Common myeloid progenitor, CD34-positive (primary cell): ENCODE measurements at places on chromosomes 12 and 14.

DNA sequence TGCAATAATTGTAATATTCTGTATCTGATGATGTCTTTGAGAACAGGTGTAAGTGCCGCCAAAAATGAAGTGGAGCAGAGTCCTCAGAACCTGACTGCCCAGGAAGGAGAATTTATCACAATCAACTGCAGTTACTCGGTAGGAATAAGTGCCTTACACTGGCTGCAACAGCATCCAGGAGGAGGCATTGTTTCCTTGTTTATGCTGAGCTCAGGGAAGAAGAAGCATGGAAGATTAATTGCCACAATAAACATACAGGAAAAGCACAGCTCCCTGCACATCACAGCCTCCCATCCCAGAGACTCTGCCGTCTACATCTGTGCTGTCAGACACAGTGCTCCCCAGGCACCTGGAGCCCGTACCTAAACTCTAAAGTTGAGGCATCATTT is 268.7 kb downstream of the DAD1 start:
- DNase-seq = no peak

- no peak for DNase-seq
Observed at GRCh38 chr12:53480491-53481442, 18.5 kb downstream of the MAP3K12 start.

GRCh38 chr14:99378782-99379214 is 101.9 kb downstream of the SETD3 start:
- no peak for DNase-seq

DNA sequence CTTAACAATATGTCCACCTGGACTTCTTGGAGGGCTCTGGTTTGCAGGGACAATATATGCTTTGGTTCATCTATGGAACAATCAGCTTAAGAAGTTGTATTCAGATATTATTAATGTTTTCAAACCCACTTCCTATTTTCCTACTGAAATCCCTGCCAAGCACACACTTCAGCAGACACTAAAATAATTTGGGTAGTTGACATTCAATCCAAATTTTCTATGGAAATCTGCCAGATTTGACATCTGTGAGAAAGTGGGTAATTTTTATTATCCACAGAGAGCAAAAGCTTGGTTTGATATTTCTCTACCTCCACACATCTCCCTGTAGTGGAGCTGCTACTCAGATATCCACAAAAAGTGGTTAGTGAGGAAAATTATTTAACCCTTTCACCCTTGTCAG is 378.8 kb upstream of the SOX5 start:
- no peak for DNase-seq

GRCh38 chr12:54429014-54429471 is 10.0 kb upstream of the ITGA5 start:
- no peak for DNase-seq

DNA sequence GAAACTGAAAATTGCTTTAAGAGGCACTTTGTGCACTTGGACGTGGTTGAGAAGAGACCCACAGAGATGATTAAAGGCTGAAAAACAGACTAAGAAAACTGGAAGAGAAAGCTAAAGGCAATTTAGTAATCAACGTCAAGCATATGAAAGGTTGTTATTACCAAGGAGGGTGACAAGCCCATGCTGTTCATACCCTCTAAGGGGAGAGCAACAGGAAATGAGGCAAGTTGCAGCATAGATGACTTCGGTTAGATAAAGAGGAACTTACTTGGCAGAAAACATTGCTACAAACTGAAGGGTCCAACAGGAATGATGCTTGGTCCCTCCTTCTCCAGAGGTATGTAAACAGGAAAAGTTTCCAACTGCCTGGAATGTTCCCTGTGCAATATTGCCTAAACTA is 107.8 kb downstream of the DUSP6 start:
- no peak for DNase-seq

GRCh38 chr14:74346341-74346740 is 1.9 kb upstream of the VRTN start:
- DNase-seq = no peak

GRCh38 chr12:19273482-19274330 is 144.2 kb downstream of the PLEKHA5 start:
- peak; percentile 89 for DNase-seq

DNA sequence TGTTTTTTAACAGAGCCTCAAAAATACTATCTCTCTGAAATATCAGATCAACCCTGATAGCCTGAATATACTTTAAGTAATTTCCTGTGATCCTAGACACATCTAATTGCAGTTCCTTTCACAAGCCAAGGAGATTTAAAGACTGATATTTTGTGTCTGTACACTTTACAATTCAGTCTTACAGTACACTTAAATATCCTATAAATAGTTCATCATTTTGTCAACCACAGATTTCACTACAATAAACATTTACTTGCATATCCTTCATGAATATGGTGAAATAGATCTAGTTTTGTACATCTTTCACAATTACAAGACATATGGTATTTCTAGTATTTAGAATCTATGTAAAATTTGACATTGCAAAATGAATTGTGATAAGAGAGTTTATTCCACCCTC is 161.0 kb downstream of the PAX9 start:
- no peak for DNase-seq

DNA sequence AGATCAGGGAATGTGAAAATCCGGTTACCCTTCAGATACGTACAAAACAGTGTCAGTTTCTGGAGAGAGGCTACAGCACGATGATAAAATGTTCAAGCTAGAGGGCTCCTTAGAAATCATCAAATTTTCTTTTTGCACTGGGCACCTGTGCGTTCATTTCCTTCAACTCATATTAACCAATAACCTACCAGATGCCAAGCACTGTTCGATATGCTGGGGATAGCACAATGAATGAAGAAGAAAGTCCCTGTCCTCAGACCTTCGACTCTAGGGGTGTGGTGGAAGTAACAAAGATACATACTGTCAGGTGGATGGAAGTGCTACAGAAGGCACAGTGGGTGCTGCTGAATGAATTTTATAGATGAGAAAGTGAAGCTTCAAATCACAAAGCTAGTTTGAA is 172.3 kb downstream of the FOXN3 start:
- DNase-seq = no peak

GRCh38 chr12:4780641-4781611 is 60.7 kb downstream of the GALNT8 start:
- no peak for DNase-seq

DNA sequence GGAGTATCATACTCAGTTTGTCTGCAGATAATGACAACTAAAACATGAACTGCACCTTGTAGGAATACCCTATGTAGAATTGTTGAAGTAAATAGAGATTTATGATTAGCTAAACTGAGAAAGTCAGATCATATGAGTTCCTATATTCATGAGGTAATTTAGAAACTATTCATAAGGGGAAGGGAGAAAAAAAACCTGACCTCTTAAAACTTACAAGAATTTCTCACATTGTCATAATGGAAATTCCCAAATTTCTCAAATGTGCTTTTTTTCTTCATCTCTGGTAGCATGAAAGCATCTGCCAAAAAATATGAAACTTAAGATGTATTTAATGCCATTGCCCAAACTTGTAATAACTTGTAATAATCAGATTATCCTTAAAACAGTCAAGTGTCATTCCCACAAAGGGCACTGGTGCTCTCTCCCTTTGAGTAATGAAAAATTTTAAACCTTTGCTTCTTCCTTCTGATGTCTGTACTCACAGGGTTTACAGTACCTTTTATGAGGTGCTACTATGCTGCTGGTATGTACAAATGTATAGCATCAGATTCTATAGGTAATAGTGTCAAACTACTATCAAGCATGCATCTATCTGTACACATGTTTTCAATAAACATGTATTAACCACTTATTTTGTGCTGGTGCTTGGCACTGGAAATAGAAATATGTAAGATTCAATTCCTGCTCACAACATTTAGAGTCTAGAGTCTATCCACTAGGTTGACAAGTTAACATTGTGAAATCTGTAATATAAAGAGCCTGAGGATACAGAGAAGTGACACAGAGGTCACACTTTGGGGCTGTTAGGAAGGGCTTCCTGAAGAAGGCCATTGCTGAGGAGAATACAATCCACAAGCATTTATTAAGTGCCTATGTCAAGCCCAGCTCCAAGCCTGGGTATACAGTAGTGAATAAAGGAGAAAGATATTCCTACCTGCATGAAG is 17.4 kb upstream of the DRAM1 start:
- no peak for DNase-seq

DNA sequence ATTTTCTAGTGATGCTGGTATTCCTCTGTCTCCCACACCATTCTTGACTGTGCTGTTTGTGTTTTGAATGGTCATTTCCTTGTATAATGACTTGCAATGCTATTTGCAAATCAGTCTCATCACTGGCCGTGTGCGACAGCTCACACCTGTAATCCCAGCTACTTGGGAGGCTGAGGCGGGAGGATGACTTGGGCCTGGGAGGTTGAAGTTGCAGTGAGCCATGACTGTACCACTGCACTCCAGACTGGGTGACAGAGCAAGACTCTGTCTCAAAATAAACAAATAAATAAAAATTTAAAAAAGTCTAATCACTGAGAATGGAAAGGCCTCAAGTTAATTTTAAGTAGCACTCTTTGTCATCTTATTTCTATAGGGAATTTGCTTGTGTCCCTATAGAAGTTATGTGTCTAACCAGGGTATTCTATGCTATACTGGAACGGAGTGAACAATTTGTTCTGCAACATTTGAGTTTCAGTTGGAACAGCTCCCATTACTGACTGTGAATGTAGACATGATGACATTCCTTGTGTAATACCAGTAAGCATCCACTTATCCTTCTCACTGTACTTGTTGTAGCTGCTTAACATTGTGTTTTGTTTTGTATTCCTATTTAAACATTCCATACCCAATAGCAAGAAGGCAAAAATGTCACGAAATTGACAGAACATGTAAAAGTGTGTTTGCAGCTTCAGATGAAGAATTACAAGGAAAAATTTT is 126.3 kb downstream of the MGST1 start:
- no peak for DNase-seq

GRCh38 chr12:115979851-115980250 is 297.6 kb downstream of the MED13L start:
- DNase-seq = no peak

- no peak for DNase-seq
Observed at GRCh38 chr12:106791531-106791930, 17.0 kb downstream of the RIC8B start.

DNA sequence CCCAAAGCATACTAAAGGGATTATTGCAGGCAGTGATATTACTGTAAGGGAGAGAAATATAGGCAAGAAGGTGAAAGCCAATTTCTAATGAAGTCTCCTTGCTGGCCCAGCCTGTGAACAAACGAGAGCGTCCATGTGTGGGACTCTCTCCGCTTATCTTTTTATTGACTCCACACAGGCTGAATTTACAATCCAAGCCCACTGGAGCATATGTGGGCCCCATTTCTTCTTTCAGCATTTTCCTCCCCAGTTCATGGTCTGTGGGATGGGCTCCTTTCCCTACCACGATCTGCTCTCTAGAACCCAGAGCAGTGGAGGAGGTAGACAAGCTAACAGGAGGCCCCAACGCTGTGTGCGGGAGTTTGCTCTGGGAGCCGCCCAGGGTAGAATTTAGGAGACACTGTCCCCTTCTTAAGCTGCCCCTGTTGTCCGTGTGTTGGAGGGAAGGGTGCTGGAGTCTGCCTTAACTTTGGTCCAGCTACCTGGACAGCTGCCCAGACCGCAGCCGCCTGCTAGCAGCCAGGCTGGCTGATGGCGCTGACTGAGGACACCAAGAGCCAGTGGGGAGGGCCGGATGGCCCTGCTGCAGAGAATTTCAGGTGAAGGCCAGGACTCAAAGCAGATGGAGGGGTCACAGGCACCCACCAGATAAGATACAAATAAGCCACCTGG is 3.2 kb upstream of the HOXC11 start:
- DNase-seq = no peak

DNA sequence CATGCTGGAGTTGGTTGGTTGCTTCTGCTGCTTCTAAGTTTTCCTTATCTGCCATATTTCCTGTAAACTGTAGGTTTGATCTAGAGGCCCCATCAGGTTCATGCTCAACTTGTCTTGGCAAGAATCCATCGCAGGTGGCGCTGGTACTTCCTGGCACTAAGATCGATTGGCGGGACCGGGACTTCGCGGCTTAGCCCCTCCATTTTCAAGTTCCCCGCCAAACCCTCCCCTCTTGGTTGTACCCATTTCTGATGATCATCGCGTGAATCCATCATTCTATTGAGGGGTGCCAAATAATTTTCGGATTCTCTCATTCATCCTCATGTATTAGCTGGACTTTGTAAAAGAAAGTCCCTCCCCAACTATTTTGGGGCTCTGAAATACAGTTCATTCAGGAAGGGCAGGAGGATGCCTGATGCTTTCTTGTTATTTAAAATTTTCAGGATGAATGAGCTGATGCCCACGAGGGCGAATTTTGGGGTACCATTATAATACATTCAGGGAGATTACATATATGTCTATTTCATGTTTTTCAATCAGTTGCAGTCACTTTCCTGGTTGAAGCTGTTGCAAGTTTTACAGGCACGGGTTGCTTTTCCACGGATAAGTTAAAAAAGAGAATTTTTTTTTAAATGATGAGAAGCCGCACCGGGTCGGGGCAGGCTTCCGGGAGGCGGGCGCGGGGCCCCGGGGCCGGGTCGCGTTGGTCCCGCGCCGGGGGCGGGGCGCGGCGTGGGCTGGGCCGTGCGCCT is 395 bp upstream of the BRI3BP start:
- DNase-seq = peak; percentile 85

- DNase-seq = no peak
Observed at GRCh38 chr14:105005929-105006830, 14.7 kb downstream of the CDCA4 start.

DNA sequence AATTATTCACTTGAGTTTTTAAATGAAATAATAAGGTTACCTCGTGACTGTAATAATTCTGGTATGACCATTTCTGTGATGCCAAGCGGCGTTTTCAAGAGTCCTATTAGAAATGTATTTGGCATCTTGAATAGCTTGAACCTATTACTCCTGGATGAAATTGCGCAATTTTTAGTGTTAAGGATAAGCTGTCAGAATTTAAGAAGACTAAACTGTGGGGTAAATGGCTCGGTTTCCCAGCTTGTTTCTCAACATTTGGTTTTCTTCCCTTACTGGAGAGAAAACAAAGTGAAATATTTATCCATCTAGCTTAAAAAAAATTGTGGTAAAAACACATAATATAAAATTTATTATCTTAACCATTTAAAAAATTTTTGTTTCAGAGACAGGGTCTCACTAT is 26.8 kb downstream of the PCNX1 start:
- DNase-seq = no peak
